Retinal pigment epithelial cell (primary cell): ENCODE measurements at places on chromosomes 1 and 21.

GRCh38 chr1:109498161-109498801 is 4.4 kb downstream of the CYB561D1 start:
- DNase-seq = no peak

DNA sequence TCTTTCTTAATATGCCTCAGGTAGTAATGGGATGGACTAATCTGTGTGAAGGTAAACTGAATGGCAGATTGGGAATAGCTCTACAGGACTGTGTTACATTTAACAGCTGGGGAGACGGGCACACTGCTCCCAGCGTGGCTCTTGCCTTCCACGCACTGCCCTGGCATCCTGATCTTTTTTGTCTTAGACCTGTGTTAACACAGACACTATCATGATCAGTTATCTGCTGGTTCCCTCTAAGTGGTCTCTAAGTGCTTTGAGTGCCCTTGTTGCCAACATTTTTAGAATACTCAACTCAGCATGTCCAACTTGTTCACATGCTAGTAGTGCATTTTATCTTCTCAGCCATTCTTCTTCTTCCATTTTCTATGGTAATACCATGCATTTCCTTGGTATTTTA is 208.1 kb downstream of the RYR2 start:
- no peak for DNase-seq

- DNase-seq = no peak
Measured at GRCh38 chr1:206854401-206855129, 10.9 kb upstream of the IL20 start.

GRCh38 chr1:3380469-3380868 is 74.0 kb upstream of the ARHGEF16 start:
- no peak for DNase-seq

DNA sequence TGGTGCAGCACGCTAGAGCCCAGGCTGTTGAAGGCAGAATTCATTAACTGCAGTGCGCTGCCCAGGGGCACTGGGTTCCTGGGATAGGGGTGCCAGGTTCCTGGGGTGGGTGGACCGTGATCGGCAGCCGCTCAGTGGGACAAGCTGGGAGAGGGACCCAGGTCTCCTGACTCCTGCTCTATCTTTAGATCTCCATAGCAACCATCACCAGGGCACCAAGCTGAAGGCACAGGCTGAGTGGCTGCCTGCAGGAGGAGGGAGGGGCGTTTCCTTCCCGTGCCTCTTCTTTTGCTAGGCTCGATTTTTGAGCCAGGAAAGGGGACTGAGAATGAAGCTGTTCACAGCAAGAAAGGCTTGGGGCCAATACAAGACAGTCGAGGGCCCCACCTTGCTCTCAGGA is 20.9 kb upstream of the CDCP2 start:
- no peak for DNase-seq

DNA sequence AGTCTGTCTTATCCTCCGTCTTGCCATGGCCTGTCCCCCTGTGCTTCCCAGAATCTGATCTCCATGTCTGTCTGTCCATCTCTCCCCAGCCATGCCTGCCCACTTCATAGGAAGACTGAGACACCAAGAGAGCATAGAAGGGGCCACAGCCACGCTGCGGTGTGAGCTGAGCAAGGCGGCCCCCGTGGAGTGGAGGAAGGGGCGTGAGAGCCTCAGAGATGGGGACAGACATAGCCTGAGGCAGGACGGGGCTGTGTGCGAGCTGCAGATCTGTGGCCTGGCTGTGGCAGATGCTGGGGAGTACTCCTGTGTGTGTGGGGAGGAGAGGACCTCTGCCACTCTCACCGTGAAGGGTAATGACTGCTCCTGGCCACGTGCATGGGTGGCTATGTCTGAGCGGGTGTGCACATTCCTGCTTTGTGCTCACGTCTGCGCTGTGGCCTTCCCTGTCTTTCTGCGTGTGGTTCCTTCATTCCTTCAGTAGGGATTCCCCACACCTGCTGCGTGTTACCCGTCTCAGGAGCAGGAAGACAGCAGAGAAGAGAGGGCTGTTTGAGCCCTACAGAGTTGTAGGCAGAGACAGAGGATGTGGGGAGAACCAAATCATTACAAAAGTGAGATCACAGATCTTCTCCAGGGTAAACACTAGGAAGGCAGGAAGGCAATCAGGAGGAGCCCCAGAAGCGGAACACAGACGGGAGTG is 80.8 kb downstream of the OBSCN start:
- no peak for DNase-seq

DNA sequence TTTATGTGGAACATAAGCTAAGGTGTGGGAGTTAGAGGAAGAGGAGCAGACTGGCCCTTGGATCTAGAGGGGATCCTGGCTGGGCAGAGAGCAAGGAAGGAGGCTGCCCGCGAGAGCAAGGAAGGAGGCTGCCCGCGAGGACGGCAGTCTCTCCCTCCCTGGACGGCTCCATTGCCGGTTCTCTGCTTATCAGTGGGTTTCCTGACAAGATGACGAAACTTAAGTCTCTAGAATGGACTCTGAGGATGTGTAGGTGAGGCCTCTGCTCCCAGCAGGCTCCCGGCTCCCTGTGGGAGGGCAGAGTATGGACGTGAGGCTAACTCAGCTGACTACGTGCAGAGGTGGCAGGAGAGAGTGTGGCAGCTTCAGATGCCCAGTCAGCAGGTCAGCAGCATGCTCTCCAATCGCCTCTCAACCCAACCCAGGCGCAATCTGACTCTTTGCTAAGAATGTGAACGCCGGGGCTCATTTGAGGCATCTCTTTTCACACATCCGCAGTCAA is 6.1 kb downstream of the MYBPHL start:
- DNase-seq = no peak

GRCh38 chr1:107821340-107821739 is 143.6 kb downstream of the VAV3 start:
- no peak for DNase-seq

GRCh38 chr1:117828201-117828600 is 101.2 kb downstream of the GDAP2 start:
- no peak for DNase-seq

- no peak for DNase-seq
Measured at GRCh38 chr1:166221316-166221715, 54.5 kb upstream of the FAM78B start.

GRCh38 chr1:50157306-50157941 is 48.7 kb downstream of the ELAVL4 start:
- no peak for DNase-seq

DNA sequence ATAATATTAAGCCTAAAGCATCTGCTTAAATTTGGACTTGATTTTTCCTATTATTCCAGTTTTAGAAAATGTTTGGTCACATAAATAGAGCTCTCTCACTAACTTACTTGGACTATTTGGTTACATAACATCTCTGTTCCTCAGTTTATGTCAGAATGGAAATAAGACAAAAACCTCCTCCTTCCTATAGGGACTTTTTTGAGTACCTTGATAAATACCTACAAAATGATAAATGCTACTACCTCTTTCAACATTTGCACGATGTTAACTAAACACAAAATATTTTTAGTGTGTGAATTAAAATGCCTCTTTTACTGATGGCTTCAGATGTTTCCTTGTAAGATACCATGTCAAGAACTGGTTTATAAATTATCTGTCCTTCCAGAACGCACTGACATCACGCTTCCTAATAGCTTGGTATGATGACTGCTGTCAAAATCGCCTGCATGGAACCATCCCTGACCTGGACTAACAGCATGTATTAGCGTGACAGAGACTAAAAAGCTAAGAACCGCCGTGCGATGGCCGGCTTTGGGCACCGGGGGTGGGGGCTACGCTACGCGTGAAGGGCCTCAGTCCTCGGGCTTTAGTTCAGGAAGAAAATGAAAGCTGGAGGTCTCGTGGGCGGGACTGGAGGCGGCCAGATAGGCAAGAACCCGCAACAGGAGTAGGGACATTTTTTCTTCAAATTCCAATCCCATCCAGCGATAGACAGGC is 133.2 kb upstream of the BARHL2 start:
- no peak for DNase-seq

GRCh38 chr1:182262425-182262824 is 129.2 kb downstream of the GLUL start:
- DNase-seq = no peak

- no peak for DNase-seq
Measured at GRCh38 chr1:229116114-229116513, 154.8 kb upstream of the RAB4A start.

DNA sequence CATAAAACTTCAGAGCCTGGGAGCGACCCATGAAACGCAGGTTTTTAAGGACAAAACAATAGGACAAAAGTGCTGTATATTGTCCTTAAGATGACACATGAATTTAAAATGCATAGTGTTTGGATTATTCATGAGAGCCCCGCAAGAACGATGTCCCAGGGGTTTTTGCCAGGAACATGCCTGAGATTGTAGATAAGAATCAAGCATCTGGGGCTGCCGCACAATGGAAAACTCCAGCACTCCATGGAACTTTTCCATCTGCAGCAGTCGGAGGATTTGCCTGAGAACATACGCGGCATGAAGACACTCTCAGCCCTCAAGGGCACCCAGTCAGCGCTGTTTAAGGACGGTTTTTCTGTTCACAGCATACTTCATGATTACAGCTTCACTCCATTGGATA is 5.3 kb upstream of the ERG start:
- no peak for DNase-seq

DNA sequence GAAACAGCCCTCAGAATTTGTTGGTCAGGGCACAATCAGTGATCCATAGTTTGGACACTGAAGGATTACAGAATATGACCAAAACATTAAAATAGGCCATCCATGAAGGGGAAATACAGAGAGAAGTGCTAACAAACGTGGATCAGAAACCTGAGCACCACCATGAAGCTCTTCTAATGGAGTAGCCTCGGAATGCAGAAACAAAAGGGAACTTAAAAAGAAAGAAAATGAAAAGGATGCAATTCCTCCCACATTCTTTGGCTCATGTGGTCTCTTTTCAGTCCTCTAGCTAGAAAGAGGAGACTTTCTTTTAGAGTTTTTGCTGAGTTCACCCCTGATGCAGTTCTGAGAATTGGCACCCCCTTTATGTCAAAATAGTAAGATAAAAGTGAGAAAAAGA is 989.8 kb upstream of the B3GALT2 start:
- no peak for DNase-seq

GRCh38 chr1:97571760-97572159 is 349.1 kb downstream of the DPYD start:
- DNase-seq = no peak

GRCh38 chr1:36161641-36162531 is 5.9 kb downstream of the MAP7D1 start:
- no peak for DNase-seq

GRCh38 chr1:223075834-223076233 is 67.2 kb downstream of the TLR5 start:
- DNase-seq = no peak

DNA sequence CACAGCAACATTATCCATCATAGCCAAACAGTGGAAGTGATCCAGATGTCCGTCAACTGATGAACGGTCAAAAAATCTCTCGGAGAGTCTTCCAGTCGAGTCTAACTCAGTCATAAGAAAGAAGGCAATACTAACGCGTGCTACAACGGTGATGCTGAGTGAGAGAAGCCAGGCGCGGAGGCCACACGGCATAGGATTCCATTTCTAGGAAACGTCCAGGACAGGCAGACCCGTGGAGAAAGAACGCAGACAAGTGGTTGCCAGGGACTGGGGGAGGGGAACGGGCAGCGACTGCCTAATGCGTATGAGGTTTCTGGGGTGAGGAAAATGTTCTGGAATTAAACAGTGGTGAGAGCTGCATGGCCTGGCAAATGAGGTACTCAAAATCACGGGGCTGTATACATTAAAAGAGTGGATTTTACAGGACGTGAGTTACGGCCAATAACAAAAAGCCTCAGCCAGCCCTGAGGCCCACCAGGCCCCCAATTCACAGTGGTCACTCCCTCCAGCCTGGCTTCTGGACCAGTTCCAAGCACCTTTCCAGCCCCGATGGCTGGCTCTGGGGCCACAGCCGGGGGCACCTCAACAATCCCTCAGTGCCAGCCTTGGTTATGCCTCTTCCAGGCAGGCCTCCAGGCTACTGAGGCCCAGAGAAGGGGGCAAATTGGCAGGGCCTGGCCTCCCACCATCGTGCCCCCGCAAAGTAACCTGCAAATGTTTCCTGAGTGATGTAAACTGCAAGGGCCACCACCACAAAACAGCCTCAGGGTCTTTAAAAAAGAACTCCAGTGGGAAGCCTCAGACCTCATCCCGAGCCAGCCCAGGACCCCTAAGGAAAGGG is 3.4 kb downstream of the WNT9A start:
- DNase-seq = no peak

GRCh38 chr1:13494025-13494424 is 19.8 kb downstream of the LRRC38 start:
- no peak for DNase-seq

DNA sequence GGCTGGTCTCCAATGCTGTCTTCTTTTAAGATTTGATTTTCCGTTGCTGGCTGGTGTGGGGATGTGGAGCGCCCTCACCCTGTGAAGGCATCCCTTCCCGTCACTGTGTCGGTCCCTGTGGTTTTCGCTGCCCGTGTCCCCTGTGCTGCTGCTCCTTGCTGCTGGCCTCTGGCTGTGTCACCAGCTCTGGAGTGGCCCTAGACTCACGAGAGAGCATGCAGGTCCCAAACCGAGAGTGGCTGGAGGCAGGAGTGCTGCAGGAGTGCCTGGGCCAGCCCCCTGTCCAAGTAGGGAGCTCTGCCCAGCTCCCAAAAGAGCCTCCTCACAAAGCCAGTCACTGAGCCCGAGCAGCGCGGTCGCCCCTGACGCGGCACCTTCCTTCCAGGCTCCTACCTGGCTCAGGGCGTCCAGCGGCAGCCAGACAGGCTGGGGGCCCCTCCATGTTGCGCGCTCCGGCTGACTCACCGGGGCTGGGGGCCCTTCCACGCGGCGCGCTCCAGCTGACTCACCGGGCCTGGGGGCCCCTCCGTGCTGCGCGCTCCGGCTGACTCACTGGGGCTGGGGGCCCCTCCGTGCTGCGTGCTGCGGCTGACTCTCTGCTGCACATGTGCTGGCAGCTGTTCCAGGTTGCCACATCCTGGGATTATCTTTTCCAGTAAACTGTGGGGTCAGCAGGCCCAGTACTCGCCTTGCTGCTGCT is 106.7 kb upstream of the COL6A1 start:
- DNase-seq = peak; percentile 91

GRCh38 chr1:59005491-59006288 is 221.8 kb upstream of the JUN start:
- DNase-seq = no peak

DNA sequence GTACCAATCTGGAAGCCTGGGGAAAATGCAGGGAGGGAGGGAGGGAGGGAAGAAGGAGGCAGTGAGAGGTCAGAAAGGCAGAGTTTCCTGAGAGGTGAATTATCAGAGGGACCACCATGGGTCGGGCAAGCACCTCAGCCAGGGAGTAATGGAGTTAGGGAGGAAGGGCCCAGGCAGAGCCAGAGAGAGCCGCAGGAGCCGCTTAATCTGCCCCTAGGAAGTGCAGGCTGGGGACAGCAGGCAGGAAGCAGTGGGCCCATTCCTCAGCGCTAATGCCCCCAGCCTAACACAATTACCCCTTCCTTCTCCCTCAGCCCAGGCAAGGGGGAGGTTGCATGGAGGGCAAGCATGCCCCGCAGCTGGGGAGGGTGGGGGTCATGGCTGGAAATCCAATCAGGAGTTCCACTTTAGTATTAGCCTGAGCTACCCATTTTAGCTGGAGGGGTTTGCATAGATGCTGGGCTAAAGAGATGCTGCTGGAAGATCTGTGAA is 109.0 kb downstream of the TMEM53 start:
- DNase-seq = no peak

GRCh38 chr1:228827019-228827418 is 91.7 kb downstream of the RHOU start:
- no peak for DNase-seq
